Activated T-helper 2 cell treated with anti-CD3 and anti-CD28 coated beads, Interferon-gamma antibody, Interleukin-2, Interleukin-4, amounts not matched to agents 10 μg/mL and 5 μg/mL and 100 μg/mL, durations not matched to agents 14 hours and 24 hours and 36 hours (primary cell): ENCODE measurements at places on chromosomes 1 and 21.
A peak's percentile ranks its signal among the peaks of the same experiment; 100 is the strongest.

- H3K4me1 ChIP-seq, result peaks cover 6% of the 10 kb centered on the region
- H3K4me3 ChIP-seq, result no peak overlapping the region
- no peak overlapping the region for H3K27ac ChIP-seq
These were observed 35.1 kb upstream of the ADORA3 start for GRCh38 chr1:111538343-111539025.

DNA sequence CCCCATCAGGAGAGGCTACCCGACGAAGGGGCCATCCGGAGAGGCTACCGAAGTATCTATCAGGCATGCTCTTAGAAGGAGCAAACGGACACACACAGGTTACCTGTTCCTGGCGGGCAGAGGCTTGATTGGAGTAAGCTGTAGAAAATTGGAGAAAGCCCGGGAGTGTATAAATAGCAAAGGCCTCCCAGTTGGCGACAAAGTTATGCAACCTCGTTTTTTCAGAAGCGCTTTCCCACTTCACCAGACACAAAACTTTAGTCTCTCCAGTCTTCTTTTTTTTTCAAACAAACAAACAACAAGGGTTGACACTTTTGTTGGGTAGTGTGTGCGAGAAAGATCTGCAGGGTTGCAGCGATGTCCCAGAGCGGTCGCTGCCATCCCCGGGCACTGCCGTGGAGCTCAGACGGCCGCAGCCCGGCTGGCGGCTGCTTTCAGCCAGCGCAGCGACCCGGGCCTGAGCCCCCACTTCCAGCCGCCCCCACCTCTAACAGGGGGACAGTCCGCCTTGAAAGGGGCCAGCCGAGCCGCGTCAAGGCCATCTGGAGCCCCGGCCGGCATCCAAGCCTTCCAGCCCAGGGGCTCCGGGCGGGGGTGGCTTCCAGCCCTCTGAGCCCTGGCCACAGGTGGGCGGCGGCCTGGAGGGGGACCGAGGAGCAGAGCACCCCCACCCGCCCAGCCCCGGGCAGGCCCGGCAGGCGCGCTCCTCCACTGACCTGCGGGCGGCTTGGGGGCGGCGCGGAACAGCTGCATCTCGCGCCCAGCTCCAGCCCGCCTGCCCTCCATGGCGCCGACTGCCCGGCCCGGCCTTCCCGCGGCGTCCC, 616 bp downstream of the MCOLN3 start:
- peaks cover 24% of the 10 kb centered on the region for H3K4me1 ChIP-seq
- no peak for DNase-seq
- H3K4me3 ChIP-seq, result peak overlapping the region; percentile 55
- H3K27ac ChIP-seq, result no peak overlapping the region
- H3K27me3 ChIP-seq, result peaks cover 50% of the 10 kb centered on the region
- peaks cover 7% of the 10 kb centered on the region for H3K36me3 ChIP-seq

- H3K4me1 ChIP-seq, result no peaks in the 10 kb centered on the region
- no peak overlapping the region for H3K4me3 ChIP-seq
- no peaks in the 10 kb centered on the region for H3K36me3 ChIP-seq
- H3K27ac ChIP-seq, result no peak overlapping the region
These were observed 102.4 kb upstream of the ETV3 start for GRCh38 chr1:157240495-157241184.

- H3K27ac ChIP-seq, result no peak overlapping the region
- H3K27me3 ChIP-seq, result no peaks in the 10 kb centered on the region
- peaks cover 92% of the 10 kb centered on the region for H3K4me1 ChIP-seq
- peaks cover 14% of the 10 kb centered on the region for H3K36me3 ChIP-seq
- H3K4me3 ChIP-seq, result no peak overlapping the region
These were observed 53.9 kb downstream of the TENT5C start for GRCh38 chr1:117659550-117660270.

- no peak overlapping the region for H3K27ac ChIP-seq
- H3K4me3 ChIP-seq, result no peak overlapping the region
- H3K27me3 ChIP-seq, result no peaks in the 10 kb centered on the region
- no peak for DNase-seq
These were observed 277.6 kb downstream of the PLPP3 start for GRCh38 chr1:56301791-56302190.
